GOT3 (cell line): ENCODE measurements at places on chromosomes 2 and 18.

GRCh38 chr2:53498210-53498609 is 269.4 kb upstream of the CHAC2 start:
- no peak for DNase-seq

DNA sequence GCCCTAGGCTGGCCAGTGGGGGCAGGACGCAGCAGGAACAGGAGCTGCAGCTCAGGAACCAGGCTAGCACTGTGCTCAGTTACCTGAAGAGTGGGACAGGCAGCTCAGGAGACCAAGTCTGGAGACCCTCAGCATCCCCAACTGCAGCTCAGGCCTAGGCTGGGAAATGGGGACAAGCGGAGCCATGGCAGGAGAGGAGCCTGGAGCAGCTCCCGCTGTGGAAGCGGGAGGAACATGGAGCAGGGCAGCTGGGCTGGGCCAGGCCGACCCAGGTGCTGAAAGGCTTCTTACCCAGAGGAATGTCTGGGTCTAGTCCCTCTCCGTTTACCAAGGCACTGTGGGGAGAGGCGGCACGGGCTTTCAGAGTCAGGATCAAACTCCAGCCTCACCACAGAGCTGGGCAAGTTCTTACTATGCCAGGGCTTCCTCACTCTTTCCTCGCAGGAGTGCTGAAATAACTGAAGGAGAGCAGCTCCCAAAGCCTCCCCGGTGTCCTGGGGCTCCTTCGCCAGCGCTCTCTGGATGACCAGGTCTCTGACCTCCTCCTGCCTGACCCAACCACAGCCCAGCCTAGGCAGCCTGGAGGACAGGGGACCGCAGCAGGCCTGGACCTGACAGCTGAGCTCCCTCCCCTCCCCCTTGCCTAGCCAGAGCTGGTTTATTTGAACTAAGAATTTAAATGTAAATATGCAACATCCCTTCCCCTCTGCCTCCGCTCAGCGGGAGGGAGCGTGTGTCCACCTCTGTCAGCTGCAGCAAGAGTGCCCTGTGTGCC is 247.8 kb upstream of the SIX2 start:
- no peak for DNase-seq

DNA sequence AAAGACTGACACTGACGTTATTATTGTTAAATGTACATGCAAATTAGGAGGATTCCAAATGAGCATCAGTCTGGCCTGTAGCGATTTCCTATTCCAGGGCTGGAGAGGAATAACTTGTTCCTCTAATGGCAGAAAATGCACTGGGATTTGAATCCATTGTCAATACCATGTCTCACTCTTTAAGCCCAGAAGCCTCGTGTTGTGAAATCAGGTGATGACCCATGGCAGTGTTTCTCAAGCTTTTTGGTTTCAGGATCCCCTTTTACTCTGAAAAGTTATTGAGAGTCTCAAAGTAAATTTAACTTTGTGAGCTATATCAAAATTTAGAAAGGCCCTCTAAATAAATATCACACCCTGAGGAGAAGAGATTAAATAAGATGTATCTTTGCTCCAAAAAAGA is 279.2 kb downstream of the GALR1 start:
- DNase-seq, result no peak

DNA sequence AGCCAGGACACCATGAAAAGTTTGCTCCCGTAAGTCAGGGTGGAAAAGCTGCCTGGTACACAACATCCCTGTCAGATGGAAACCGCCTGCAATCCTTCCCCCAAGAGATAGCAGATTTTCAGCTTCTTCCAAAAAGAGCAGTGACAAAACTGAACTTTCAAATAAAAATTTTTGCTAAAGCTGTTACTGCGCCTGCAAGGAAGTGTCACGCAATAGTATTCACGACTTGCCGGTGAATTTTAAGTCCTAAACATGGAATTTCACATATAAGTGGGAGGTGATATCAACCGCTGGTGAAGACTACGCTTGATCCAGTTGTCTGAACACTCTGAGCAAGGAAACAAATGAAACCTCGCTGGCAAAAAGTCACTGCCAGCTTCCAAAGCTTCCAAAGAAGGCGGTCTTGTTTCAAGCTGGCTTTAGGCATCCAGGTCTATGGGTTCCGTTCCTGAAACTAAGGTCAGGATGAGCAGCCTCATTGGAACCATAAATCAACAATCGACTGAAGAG is 2.8 kb downstream of the COL6A3 start:
- no peak for DNase-seq

- DNase-seq, result no peak
These were observed 145.1 kb upstream of the ITGB6 start for GRCh38 chr2:160345071-160345764.
